Inflammatory macrophage treated with lipopolysaccharide for 4 hours (primary cell): ENCODE measurements at places on chromosomes 6 and 20.

DNA sequence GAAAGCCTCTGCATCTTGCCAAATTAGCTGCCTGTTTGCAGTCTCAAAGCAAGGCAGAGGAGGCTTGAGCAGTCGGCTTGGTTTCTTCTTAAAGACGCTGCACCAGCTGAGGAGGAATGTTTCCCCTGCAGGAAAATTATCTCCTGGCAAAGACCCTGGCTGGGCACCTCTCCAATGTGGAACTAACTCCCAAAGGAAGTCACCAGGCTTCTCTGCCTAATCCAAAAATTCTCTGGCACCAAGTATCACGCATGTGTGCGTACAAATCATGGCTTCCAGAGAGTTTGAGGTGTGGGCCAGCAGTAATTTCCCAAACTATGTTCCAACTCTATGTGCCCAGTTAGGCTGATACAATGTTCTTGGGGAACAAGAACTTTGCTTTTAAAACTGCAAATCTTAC lies 176.2 kb downstream of the KIF16B start:
- no peak for DNase-seq

DNA sequence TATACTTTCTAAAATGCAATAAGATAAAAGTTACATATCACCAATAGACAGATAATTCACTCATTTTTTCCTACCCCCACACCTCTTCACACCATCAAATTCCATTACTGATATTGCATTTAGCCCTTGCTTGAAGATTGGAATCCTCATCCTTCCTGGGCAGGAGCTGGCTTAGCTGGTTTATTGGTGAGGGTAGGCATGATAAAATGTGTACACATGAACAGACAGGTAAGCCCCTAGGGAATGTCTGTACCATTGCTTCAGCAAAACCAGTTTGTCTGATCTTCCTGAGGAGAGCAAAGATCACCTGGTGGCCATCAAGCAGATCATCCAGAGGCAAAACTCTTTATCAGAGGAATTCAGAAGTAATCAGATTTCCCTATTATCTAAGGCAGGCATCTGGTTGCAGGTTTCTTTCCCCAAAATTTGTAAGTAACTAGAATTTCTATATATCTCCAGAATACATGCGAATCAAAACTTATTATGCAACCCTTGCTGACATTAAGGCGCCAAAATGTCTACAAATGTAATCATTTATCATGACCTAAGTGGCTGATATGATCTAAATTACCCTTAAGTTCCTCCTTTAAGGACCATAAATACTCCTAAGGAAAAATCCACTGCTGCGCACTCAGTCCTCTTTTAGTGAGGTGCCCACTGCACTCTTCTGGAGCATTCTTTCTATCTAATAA lies 6.6 kb upstream of the FABP7 start:
- no peak for DNase-seq

GRCh38 chr6:122677406-122677805 lies 67.2 kb downstream of the PKIB start:
- DNase-seq, result no peak

- DNase-seq, result no peak
These were observed 718.7 kb upstream of the ADGRB3 start for GRCh38 chr6:67916399-67916798.

- no peak for DNase-seq
These were observed 226.6 kb downstream of the MYLK4 start for GRCh38 chr6:2524090-2524489.

GRCh38 chr6:56549014-56549413 lies 93.7 kb downstream of the DST start:
- DNase-seq, result no peak
